ENCODE measurements at places on chromosomes 6 and 20.

DNA sequence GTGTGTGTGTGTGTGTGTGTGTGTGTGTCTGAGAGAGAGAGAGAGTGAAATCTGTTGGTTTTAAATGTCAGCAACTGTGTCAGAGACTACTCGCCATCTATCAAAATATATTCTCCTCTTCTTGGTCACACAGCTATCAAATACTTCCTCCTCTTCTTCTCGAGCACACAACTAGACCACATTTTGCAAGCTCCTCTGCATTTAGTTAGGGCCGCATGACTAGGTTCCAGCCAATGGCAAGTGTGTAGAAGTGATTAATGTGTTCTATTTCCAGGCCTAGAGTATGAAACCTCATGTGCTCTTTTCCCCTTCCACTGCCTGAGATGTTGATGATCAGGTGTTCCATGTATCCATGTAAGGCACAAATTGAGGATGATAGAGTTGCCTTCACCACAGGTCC, 278.5 kb upstream of the MARCKS start:
- DNase-seq = no peak

GRCh38 chr20:41830702-41831101, 212.5 kb upstream of the CHD6 start:
- no peak for DNase-seq

GRCh38 chr6:53794137-53794719, 577 bp upstream of the LRRC1 start:
- peak; percentile 55 for DNase-seq

DNA sequence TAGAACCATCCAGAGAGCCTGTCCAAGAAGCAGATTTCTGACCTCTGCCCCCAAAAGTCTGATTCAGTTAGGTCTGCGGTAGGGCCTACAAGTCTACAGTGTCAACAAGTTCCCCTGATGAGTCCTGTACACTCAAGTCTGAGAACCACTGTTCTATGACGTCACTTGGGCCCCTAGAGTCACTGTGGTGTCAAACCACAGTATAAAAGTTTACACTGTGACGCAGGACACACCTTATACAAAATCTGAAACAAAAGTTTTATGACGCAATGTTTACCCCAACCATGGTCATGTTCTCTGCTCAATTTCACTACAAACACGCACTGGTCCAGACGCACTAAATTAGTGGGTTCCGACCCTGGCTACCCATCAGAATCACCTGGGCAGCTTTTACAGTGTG, 17.9 kb downstream of the SLA2 start:
- peak; percentile 21 for DNase-seq

DNA sequence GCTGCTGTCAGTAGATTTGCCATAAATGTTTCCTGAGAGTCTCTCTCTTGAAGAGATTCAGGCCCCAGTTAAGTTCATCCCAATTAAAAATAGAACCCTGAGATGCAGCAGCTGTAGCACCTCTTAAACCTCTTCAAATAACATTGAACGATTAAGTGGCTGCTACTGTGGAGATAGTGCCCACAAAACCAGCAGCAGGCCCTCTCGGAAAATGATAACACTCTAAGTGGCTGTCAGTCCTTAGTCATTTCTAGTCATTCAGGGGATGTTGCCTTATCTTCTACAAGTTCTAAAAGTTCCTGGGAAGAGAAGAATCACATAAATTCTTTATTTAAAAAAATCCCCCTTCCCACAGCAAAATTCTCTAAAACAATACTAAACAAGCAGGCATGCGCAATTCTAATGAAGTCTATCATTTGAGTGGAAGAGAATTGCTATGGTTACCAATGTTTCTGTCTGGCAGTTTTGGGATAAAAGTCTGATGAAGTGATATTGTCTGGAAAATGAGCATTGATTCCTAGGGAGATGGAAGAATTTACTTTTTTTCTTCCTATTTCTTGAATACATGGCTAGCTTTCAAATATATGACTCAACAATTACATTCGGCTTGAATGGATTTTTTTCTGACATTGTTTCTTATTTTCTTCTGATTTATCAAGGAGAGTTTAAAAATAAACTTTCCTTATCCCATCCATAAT, 131.9 kb downstream of the TRMT11 start:
- no peak for DNase-seq

DNA sequence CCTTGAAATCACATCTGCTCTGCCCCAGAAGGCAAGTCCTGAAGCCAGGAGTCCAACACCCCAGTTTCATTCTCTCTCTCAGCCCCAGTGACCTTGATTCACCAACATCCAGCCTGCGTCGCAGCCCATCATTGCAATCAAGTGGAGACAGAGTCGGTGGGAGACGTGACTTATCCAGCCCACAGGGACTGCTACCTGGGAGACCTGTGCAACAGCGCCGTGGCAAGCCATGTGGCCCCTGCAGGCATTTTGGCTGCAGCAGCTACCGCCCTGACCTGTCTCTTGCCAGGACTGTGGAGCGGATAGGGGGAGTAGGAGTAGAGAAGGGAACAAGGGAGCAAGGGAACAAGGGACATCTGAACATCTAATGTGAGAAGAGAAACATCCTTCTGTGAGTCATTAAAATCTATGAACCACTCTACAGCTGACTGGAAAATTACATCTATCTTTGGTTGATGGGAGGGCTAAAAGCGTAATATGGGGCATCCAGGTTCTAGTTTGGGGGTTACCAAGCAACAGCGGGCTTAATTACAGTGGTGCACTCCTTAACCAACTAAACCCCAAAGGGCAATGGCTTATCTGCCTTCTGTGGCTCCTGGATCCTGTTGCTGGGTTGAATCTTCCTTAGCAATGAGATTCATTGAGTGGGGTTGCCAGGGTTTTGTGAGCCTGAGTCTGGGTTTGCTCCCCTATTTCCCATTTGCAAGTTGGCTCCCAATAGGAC, 2.5 kb downstream of the LY6G6D start:
- no peak for DNase-seq

GRCh38 chr6:7664003-7664402, 61.9 kb upstream of the BMP6 start:
- DNase-seq = no peak

- DNase-seq = peak; percentile 48
Measured at GRCh38 chr6:84227434-84228197, at the start of gene CEP162. TSS of gene CEP162 (minus strand) at chr6:84227643. CDS start at chr6:84226393, 1,250 bp downstream.

DNA sequence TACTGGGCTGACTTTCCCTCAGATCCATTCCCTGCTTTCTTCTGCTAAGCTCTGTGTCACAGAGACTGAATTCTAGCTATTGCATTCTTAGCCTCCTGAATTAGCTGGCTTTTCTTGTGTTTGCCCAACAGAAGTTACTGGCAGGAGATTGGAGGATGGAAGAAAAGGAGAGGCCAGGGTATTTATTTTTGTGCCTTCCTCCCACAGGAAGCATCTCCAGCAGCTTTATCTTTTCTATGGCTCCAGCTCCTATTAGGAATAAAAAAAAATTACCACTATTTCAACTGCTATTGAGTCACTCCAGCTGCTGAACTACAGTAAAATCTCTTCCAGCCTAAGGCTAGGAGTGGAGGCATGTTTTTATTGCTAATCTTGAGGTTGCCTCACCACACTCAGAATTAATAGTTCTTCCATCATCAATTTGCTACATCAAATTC, 492.4 kb downstream of the RFPL4B start:
- DNase-seq = peak; percentile 44

GRCh38 chr20:5877128-5877527, 73.2 kb downstream of the TRMT6 start:
- DNase-seq = no peak

DNA sequence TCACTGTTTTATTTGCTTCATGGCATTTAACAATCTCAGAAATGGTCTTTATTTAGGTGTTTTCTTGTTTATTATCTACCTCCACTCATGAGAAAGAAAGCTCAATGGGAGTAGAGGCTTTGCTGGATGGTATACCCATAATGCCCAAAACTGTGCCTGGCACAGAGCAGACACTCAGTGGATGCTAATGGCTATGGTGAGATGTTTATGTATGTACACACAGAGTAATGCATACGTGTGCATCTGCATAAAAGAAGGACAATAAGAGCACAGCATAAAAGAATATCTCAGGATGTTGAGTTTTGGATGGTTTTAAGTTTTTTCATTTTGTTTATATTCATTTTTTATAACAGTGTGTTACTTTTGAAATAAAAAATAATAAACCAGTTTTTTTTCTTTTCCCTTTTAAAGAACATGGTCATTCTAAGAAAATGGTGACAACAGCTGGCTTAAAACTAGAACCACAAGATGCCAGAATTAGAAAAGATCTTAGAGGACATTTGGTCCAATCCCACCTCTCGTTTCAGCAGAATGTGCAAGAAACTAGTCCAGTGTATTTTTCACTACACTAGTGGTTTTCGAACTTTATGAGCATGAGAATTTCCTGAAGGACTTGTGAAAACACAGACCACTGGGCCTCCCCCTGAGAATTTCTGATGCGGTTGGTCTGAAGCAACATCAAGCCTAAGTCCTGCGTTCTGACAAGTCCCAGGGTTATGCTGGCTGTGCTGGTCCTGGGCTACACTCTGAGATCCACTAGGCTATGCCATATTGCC, 131.9 kb downstream of the FYN start:
- DNase-seq = no peak

- no peak for DNase-seq
Measured at GRCh38 chr6:8828376-8828775, 393.0 kb upstream of the SLC35B3 start.

DNA sequence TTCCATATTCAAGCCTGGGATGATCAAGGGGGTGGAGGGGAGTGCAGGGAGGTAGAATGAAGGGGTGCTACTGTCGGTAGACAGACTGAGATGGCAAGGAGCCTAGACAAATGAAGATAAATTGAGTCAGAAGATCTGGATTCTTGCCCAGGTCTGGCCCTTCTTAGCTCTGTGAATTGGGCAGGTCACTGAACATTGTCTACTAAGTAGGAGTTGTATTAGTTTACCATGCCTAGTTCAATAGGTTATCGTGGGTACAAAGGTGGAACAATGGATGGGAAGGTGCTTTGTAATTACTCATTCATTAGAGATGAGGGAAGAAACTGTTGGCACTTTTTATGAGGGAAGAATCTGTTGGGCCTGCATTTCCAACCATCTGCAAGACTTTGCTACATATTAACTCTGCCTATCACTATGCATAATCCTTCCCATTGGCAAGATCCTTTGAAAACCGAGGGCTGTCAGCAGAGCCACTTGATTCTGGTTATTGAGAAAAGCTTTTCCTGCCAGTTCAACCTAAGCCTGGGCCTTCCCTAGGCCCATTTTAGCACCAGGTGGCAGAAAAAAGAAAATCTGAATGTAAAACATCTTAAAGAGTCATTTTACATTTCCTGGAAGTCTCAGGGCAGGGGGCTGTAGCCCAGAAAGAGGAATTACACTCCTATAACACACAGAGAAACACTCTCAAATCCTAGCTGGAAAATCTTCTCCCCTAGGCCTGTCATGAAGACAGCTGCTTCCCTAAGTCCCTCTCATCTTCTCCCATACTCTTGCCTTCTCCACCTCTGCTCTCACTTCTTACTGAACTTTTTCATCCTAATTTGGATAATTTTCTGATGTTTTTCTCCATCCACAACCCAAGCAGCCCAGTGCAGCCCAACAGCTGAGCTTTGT, 103.5 kb downstream of the CD24 start:
- no peak for DNase-seq

All from skeletal muscle cell (primary cell).